NCI-H2171 (cell line): ENCODE measurements at places on chromosomes 4 and X.

DNA sequence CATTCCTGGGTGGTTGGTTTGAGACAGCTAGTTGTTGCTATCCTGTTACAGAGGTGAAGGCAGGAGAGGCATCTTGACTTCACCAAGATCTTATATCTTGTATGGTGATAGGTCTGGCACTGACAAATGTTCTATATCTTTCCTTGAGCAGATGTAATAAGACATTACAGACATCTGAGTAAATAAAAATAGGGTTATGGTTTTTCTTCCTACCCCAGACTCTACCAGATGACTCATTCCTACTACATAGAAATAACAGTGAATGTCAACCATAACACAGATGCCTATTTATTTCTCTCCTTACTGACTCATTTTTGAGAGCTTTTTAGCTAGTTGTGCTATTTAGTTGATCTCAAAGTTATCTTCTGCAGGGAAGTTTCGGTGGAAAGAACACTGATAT lies 21.9 kb downstream of the HNRNPH2 start:
- no peak for DNase-seq

GRCh38 chrX:154515090-154515965 lies 704 bp downstream of the FAM3A start:
- no peak for DNase-seq

GRCh38 chr4:150577796-150578195 lies 4.2 kb upstream of the MAB21L2 start:
- DNase-seq: no peak

DNA sequence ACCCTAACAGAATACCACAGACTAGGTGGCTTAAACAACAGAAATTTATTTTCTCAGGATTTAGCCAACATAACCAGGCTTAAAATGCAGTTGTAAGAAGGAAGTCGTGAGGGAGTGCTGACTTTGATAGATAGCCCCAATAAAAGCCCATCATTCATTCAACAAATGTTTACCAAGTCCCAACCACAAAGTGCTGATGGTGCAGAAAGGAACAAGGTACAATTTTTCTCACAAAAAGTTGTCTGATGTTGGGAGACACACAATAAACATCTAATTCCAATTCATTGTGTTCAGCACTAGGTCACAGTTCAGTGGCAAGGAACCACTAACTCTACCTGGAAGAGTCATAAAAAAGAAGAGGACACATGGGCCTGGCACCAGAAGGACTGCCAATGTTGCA lies 42.2 kb downstream of the AKAP4 start:
- no peak for DNase-seq

DNA sequence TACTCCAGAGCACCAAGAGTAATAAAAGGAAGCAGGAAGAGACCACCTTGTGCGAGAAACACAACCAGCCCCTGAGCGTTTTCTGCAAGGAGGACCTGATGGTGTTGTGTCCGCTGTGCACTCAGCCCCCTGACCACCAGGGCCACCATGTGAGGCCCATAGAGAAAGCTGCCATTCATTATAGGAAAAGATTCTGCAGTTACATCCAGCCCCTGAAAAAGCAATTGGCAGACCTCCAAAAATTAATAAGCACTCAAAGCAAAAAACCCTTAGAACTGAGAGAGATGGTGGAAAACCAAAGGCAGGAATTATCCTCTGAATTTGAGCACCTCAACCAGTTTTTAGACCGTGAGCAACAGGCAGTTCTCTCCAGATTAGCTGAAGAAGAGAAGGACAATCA lies 5.7 kb downstream of the TRIM75 start:
- no peak for DNase-seq

DNA sequence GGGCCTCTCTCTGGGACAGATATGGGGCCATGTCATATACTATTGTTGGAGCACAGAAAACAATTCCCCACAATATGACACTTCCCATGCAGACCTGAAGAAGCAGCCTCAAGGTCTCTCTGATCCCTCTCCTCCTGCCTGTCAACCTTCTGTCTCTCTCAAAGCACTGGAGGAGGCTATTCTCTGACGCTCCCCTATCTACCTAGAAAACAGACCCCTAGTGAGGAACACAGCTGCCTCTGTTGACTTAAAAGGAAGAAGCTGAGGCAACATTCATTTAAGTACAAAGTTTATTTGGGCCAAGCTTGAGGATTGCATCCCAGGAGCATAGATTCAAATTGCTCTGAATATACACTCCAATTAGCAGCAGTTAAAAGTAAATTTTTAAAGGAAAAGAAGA lies 39.3 kb upstream of the NSG1 start:
- DNase-seq: no peak
